NCI-H1105 (cell line): ENCODE measurements at places on chromosomes 7 and 10.

GRCh38 chr10:29636178-29636577 is 1.4 kb upstream of the SVIL start:
- DNase-seq = no peak

- DNase-seq = no peak
Measured at GRCh38 chr7:11710377-11710776, 121.6 kb downstream of the THSD7A start.

DNA sequence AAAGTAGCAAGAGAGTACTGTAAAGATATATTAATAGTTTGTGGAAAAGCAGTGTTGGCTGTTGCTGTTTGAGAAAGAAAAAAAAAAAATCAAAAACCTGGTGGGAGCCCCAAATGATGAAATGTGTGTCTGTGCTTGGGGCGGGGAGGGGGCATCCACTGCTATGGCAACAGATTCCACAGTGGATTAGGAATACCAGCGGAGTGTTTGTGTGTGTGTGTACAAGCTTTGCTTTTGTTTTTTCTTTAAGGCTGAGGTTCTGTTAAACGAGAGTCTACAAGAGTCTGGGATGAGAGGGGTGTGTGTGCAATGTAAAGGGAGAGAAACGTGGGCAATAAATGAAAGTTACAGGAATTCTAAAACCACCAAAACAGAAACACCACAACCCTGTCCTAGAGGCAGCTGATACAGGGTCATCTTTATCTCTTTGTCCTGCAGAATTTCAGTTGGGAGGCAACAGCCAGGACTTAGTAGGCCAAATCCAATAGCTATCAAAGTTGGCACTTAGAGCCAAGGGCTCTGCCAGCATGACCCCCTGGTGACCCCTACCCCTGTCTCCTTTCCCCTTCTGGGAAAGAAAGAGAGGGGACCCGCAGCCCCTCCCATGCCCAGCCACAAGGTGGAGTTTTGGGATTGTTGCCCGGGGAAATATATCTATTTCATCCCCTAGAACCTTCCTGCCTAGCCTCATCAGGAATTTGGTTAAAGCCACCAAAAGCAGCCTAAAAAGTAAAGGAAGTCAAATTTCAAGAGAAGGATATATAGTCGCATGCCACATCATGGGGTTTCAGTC is 85.4 kb downstream of the OSBPL3 start:
- DNase-seq = no peak

- no peak for DNase-seq
Measured at GRCh38 chr10:113304726-113305125, 248.1 kb upstream of the HABP2 start.

DNA sequence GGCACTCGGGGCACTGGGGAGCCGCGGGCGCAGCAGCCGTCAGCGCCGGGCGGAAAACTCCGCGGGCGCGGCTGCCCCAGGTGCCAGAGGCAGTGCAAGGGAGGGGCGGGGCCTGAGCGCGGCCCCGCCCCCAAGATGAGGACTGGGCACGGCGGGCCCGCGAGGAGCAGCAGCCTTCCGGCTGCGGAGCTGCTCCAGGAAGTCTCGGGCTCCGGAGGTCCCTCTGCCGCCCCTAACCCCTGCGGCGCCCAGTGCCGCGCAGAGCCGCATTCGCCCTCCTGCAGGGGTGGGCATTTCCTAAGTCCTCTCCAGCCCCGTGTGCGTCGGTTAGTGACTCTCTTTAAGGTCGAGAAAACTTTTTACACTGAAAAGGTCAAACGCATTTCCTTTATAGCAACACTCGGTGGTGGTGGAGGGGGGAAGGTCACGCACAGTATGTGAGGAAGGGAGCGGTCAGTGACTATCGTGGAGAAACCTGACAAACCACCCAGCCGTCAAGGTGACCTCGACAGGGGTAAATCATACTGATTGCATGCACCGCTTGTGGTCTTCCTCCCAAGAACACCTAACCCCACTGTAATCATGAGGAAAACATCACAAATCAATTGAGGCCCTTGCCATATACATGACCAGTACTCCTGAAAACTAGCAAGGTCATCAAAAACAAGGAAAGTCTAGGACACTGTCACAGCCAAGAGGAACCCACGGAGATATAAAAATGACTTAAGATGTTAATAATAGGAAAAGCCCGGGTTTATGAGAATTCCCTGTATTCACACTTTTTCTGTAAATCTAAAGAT is at the start of gene ANXA11:
TSS of gene ANXA11 (minus strand) at position 61 of the 800 bp plus-strand sequence. CDS start 32,676 bp downstream, outside the sequence.
- DNase-seq = peak; percentile 50

- DNase-seq = no peak
Measured at GRCh38 chr10:48802611-48803071, 118.0 kb downstream of the WDFY4 start.

DNA sequence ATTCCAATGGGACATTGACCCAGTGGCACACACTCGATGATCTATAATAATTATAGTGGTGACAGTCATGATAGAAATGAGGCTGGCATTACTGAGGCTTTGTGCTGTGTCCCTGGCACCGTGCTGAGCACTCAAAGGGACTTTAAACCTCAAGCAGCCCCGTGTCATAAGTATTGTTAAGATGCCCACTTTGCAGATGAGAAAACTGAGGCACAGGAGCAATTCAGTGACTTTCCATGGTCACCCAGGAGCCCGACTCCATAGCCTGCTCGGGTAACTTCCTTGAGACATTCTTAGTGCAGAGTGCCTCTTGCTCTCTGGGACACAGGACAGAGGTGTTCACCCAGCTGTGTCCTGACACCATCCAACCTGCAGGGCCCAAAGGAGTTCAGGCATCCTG is 152.6 kb downstream of the C10orf105 start:
- DNase-seq = no peak

- DNase-seq = no peak
Measured at GRCh38 chr7:102432442-102433218, 745 bp upstream of the ORAI2 start.

- no peak for DNase-seq
Measured at GRCh38 chr10:111370101-111370500, 293.3 kb downstream of the ADRA2A start.

DNA sequence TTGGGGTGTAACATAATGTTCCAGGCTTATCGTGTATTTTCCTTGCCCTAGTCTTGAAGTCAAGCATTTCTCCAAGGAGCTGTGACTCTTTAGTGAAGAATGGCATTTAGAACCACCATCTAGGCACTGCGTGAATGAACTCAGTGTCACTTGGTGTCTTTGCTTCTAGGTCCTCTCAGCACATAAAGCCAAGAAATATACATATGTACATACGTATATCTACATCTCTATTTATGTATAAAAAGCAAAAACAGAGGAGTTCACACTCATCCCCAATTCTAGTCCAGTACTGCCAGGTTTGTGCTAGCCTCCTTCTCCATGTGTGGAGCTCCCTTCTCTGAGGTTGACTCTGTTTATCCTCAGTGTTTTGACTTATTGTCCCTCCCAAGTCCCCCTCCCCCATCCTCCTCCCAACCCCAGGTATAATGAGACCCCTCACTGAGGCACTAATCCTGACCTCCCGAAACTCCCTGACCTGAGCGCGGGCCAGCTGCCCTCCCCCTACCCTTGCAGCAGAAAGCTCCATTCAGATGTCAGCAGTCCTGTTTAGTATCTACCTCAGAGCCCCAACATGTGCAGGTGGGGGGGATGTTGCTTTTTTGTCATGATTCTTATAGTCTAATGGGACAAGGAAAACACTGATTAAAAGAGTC is 61.5 kb downstream of the GDI2 start:
- DNase-seq = no peak

DNA sequence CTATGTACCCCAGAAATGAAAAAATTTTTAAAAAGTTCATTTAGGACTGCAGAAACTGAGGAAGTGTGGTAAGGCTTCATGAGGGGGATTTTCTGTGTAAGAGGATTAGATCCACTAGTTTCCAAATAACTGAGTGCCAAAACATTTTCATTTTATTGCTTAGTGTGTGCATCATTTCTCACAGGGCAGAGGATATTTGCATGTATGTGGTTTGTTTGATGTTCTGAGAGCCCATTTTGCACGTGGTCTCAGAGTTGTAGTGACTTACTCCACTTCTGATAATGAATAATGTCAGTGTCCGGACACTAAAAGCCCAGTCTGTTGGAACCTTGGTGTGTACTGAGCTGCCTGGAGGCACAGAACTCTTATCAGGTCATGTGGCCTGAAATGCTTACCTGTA is 299.9 kb downstream of the AUTS2 start:
- DNase-seq = no peak

GRCh38 chr7:139749545-139749944 is 28.3 kb downstream of the HIPK2 start:
- no peak for DNase-seq

DNA sequence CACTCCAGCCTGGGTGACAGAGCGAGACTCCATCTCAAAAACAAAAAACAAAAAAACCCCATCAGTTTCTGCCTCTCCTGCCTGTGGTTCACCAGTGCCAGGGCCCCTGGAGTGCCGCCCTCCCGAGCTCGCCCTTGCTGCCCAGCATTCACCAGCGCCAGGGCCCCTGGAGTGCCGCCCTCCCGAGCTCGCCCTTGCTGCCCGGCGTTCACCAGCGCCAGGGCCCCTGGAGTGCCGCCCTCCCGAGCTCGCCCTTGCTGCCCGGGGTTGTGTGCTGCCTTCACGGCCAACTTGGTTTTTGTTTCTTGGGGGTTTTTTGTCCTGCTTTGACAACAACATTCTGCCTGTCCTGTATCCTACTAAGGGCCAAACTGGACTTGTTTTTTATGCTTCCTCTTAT is 13.2 kb upstream of the GET4 start:
- DNase-seq = no peak

GRCh38 chr7:7554021-7554432 is 12.7 kb upstream of the MIOS start:
- DNase-seq = peak; percentile 82

- peak; percentile 57 for DNase-seq
Measured at GRCh38 chr7:95867309-95867708, 95.0 kb downstream of the DYNC1I1 start.

DNA sequence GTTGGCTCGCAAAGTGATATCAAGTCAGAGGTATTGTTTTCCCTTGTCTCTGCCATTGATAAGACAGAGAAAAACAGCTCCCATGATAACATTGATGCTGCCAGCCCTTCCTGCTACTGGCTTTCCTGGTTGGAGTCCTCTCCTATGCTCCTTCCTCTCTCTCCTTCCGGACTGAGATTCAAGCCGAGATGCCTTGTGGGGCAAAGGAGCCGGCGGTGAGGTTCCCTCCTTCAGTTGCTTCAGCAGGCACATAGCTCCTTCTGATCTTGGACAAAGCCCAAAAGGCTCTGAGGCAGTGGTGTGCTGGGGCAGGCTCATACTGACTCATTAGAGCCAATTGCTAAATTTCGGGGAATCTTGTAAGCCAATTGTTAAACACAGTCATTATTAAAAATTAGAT is 8.8 kb upstream of the ZCCHC24 start:
- no peak for DNase-seq

DNA sequence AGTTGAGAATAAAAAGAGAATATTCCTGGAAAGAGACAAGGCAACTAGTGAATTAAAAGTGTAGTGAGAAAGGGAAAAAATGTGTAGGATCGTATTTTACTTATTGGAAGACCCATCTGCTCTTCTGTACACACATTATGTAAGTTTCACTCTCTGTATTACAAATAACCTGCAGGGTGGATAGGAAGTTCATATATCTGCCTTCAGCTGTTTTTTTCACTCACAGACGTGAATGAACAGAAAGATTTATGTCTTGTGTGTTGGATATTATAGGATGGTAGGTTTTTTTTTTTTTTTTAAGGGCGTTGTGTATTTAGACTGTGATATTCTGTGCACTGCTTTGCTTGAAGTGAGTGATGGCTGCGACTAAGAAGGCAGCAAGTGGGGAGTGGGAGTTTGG is 266.5 kb downstream of the AUTS2 start:
- no peak for DNase-seq

DNA sequence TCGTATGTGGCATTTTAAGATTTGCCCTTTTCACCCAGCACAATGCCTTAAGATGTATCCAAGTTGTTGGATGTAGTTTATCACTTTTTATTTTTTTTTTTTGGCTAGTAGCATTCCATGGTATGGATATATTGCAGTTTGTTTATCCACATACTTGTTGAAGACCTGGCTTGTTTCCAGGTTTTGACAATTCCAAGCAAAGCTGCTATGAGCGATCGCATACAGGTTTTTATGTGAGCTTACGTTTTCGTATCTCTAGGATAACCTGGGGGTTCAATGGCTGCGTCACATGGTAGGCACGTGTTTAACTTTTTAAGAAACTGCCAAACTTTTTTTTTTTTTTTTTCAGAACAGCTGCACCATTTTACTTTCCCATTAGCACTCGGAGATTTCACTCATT is 32.2 kb downstream of the BAIAP2L1 start:
- DNase-seq = no peak

- DNase-seq = no peak
Measured at GRCh38 chr10:24552346-24553016, 171.2 kb downstream of the ARHGAP21 start.
